ENCODE measurements at places on chromosomes 1 and 21.

DNA sequence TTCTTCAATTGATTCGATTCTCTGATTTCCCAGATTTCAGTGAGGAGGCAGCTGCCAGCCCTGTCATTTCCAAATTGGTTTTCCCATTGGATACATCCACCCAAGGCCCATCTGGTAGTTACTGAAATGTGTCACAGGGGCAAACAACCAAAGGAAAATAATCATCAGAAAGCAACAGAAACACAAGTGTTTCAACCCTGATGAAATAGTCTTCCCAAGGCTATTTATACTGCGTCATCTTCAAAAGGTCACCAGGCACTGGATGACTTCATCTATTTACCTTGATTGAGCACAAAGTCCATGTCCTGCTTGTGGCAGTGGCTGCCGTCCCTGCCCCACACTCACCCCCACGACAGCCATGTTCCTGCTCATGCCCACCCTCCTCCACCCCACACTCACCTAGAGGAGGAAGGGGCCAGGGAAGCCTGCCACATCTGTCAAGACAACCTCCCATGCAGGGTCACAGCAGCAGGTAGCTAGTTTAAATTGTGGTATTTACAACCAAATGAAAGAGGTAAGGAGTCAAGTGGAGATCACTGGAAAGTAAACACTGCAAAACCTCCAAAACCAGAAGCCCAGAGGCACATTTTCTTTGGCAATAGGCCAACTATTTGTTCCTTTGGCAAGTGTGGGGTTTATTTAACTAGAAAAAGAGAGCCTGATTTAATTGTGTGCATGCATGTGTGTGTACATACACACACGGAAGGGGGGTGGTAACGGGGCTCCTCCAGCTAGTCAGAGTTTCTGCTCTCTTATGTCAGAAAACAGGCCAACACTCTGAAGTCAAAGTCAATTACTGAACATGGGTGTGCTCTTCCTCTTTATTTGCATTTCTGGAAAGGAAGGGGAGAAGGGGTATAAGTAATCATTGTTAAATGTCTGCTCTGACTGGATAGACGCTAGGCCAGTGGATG is 49.5 kb upstream of the RAB4A start:
- peaks cover 19% of the 10 kb centered on the region for H3K4me1 ChIP-seq
- DNase-seq, result no peak
- no peaks in the 10 kb centered on the region for H3K36me3 ChIP-seq
- no peaks in the 10 kb centered on the region for H3K27me3 ChIP-seq
- peak overlapping the region; percentile 53 for H3K27ac ChIP-seq
- H3K4me3 ChIP-seq, result no peak overlapping the region

- peaks cover 4% of the 10 kb centered on the region for H3K4me1 ChIP-seq
- no peaks in the 10 kb centered on the region for H3K27me3 ChIP-seq
- no peak overlapping the region for H3K4me3 ChIP-seq
- no peaks in the 10 kb centered on the region for H3K36me3 ChIP-seq
- DNase-seq, result peak; percentile 88
These were observed 64.2 kb downstream of the TCP10L start for GRCh38 chr21:32520875-32521735.

GRCh38 chr1:174736831-174737230 is 262.9 kb upstream of the CACYBP start:
- no peak overlapping the region for H3K4me3 ChIP-seq
- H3K27me3 ChIP-seq, result no peaks in the 10 kb centered on the region
- H3K4me1 ChIP-seq, result no peaks in the 10 kb centered on the region
- no peaks in the 10 kb centered on the region for H3K36me3 ChIP-seq
- DNase-seq, result no peak

GRCh38 chr1:99527078-99527477 is 118.8 kb upstream of the PALMD start:
- no peaks in the 10 kb centered on the region for H3K36me3 ChIP-seq
- H3K27me3 ChIP-seq, result no peaks in the 10 kb centered on the region
- no peak overlapping the region for H3K4me3 ChIP-seq

DNA sequence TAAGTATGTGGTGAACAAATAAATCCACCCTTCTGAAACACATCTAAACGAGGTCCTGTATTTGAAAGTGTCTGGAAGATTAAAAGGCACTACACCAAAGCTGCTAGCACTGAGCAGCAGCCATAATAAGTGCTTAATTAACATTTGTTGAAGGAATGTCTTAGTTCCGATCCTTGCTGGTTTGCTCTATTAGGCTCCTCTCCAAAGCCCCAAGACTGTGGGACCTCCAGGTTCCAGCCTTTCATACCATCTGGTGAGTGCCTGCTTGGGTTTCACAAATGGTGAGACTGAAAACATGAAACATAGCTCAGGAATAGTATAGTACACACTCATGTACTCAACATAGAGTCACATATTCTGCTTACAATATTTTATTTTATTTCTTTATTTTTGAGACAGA is 640 bp upstream of the CYP2J2 start:
- H3K27ac ChIP-seq, result no peak overlapping the region
- H3K27me3 ChIP-seq, result no peaks in the 10 kb centered on the region
- H3K4me3 ChIP-seq, result peak overlapping the region; percentile 38

DNA sequence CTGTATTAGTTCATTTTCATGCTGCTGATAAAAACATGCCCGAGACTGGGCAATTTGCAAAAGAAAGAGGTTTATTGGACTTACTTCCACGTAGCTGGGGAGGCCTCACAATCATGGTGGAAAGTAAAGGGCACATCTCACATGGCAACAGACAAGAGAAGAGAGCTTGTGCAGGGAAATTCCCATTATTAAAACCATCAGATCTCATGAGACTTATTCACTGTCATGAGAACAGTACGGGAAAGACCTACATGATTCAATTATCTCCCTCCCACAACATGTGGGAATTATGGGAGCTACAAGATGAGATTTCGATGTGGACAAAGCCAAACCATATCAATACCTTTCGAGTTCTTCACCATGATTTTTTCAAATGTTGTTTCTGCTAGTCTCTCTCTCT is 3.7 kb upstream of the CHRM3 start:
- no peak overlapping the region for H3K27ac ChIP-seq
- no peak for DNase-seq
- no peak overlapping the region for H3K4me3 ChIP-seq
- no peaks in the 10 kb centered on the region for H3K36me3 ChIP-seq

- H3K27ac ChIP-seq, result no peak overlapping the region
- no peak overlapping the region for H3K4me3 ChIP-seq
- H3K36me3 ChIP-seq, result no peaks in the 10 kb centered on the region
- DNase-seq, result no peak
These were observed 61.0 kb downstream of the MATN1 start for GRCh38 chr1:30662291-30662840.

GRCh38 chr1:214122110-214122509 is 134.3 kb downstream of the PROX1 start:
- DNase-seq, result no peak
- no peaks in the 10 kb centered on the region for H3K4me1 ChIP-seq
- no peak overlapping the region for H3K4me3 ChIP-seq
- no peak overlapping the region for H3K27ac ChIP-seq
- H3K36me3 ChIP-seq, result no peaks in the 10 kb centered on the region

- H3K4me1 ChIP-seq, result no peaks in the 10 kb centered on the region
- no peaks in the 10 kb centered on the region for H3K36me3 ChIP-seq
- H3K27ac ChIP-seq, result no peak overlapping the region
- DNase-seq, result no peak
- no peaks in the 10 kb centered on the region for H3K27me3 ChIP-seq
These were observed 167.3 kb upstream of the KCTD3 start for GRCh38 chr1:215399787-215400186.

DNA sequence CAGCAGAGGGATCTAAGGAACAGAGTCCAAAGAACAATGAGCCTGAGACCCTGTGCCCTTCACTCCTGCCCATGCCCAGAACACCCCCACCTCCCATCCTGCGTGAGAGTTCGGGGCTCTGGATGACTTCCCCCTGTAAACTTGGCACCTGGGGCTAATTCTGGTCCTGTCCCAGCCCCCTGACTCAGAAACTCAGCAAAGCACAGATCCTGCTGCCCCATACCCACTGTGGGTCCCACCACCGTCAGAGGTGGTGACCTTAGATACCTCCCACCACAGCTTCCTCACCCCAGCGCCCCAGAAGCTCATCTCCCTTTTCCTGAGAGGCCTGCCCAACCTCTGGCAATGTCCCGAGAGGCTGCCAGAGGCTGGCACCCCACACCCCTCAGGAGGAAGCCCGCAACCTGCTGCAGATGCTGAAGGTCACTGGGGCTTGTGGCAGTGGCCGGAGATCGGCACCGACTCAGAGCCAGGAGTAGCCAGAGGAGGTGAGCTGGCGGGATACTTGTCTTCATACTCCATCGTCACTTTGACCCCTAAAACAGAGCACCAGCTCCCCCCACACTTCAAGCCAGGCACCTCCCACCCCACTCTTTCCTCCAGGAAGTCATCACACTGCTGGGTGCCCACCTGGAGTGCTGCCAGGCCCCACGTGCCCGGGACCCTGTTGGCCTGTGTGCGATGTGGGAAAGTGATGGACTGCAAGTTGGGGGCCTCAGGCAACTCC is 111.6 kb upstream of the IFFO2 start:
- no peak for DNase-seq
- no peaks in the 10 kb centered on the region for H3K4me1 ChIP-seq
- no peak overlapping the region for H3K27ac ChIP-seq
- no peaks in the 10 kb centered on the region for H3K36me3 ChIP-seq

DNA sequence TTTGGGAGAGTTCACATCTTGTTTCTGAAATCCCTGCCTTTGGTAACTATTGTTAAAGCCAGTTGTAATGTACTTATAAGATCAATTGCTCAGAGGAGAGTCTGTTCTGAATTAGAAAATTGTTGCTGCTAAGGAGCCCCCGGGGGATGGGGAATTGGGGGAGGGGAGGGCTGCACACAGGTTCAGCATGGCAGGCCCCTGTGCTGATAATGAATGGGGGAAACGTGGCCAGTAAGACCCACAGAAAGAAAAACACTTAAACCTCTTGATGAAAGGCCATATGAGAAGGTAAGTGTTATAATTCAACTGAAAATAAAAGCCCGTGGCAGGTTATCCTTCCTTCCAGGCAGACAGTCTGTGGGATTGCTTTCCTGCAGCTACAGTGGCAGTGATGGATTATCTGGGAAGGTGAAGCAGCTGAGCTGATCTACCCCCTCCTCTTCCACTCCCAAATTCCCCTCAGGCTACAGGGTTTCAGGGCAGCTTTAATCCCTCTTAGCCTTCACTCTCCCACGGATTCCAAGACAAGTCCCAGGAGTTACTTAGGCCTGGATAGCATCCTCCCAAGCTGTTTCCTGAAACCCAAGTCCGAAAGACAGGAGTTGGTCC is 398.8 kb downstream of the TBX15 start:
- H3K27me3 ChIP-seq, result no peaks in the 10 kb centered on the region
- no peak overlapping the region for H3K27ac ChIP-seq
- DNase-seq, result no peak
- no peaks in the 10 kb centered on the region for H3K4me1 ChIP-seq
- H3K36me3 ChIP-seq, result no peaks in the 10 kb centered on the region
- H3K4me3 ChIP-seq, result no peak overlapping the region

- DNase-seq, result no peak
- no peak overlapping the region for H3K27ac ChIP-seq
- H3K4me3 ChIP-seq, result no peak overlapping the region
- H3K27me3 ChIP-seq, result no peaks in the 10 kb centered on the region
- peaks cover 8% of the 10 kb centered on the region for H3K4me1 ChIP-seq
- H3K36me3 ChIP-seq, result peaks cover 63% of the 10 kb centered on the region
These were observed 2.9 kb downstream of the EIF2D start for GRCh38 chr1:206609229-206609991.

DNA sequence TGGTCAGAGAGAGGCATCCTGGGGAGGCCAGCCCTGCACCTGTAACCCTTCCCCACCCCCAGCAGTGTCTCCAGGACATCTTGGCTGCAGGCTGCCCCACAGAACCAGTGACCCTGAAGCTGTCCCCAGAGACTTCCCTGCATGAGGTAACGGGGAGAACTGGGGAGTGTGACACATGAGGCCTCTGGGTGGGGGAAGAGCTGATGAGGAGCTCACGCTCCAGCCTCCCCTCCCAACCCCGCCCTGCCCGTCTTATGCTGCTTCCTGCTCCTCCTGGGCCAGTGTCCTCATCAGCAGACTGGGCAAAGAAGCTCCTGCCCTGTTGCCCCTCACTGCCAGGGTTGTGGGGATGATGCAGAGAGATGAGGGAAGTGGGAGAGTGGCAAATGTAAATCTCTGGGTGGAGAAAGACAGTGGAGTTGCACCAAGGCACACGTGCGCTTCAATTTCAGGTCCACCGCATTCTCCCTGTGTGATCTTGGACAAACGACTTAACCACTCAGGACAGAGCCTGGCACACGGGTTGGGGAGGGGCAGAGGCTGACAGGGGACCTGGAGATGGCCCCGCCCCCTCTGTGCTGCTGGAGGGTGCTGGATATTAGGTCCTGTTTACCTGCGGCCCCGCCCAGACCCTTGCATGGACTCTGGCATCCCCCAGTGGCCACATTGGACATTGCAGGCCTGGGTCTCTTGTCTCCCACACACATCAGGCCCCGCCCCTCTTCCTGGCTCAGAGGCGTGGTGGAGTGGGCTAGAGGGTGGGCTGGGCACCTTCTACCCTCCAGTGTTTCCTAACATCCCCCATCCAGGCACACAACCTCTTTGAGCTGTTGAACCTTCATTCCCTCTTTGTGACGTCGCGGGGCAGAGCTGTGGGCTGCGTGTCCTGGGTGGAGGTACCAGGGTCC is 12.3 kb downstream of the CLCNKB start:
- DNase-seq, result peak; percentile 87
- H3K4me1 ChIP-seq, result no peaks in the 10 kb centered on the region
- H3K27ac ChIP-seq, result no peak overlapping the region
- no peak overlapping the region for H3K4me3 ChIP-seq
- peaks cover 4% of the 10 kb centered on the region for H3K27me3 ChIP-seq
- H3K36me3 ChIP-seq, result no peaks in the 10 kb centered on the region

- H3K27me3 ChIP-seq, result no peaks in the 10 kb centered on the region
- H3K27ac ChIP-seq, result no peak overlapping the region
- DNase-seq, result no peak
- no peaks in the 10 kb centered on the region for H3K4me1 ChIP-seq
- H3K4me3 ChIP-seq, result no peak overlapping the region
These were observed 383.5 kb upstream of the B3GALT2 start for GRCh38 chr1:193569983-193570269.

DNA sequence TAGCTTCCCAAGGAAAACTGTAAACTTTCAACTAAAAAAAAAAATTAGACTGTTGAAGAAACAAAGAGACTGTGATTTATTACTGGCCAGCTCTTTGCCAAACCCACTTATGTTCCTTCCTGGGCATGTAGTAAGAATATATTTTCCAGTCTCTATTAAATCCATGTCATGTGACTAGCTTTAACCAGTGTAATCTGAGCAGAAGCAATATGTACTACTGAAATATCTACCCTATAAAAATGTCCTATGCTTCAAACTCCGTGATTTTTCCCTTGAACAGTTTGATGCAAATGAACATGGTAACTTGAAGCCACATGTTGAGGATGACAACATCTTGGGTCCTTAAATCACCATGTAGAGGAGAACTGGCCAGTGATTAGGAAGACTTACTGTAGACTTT is 144.5 kb downstream of the NTMT2 start:
- DNase-seq, result no peak
- no peaks in the 10 kb centered on the region for H3K36me3 ChIP-seq
- H3K4me3 ChIP-seq, result no peak overlapping the region
- H3K4me1 ChIP-seq, result no peaks in the 10 kb centered on the region
- H3K27ac ChIP-seq, result no peak overlapping the region
